CD4-positive, alpha-beta T cell treated with Interferon alpha-2 for 1 hour (primary cell): ENCODE measurements at places on chromosomes 12 and 14.

GRCh38 chr12:82690006-82690405, 3.3 kb downstream of the TMTC2 start:
- no peak for DNase-seq

DNA sequence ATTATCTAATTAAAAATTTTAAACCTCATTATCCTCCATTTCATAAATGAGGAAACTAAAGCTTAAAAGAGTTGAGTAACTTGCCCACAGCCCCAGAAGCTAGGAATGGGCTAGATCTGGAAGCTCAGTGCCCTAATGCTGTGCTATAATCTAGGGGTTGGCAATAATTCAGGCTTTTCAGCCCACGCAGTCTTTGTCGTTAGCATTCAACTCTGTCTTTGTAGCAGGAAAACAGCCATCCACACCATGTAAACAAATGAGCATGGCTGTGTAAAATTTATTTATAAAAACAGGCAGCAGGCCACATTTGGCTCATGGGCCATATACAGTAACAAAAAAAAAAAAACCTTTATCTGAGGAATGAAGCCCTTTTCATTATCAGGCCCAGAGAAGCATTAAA, 92.4 kb upstream of the OVCH1 start:
- no peak for DNase-seq

- no peak for DNase-seq
These were observed 655 bp upstream of the PLEKHG3 start for GRCh38 chr14:64703395-64704142.

DNA sequence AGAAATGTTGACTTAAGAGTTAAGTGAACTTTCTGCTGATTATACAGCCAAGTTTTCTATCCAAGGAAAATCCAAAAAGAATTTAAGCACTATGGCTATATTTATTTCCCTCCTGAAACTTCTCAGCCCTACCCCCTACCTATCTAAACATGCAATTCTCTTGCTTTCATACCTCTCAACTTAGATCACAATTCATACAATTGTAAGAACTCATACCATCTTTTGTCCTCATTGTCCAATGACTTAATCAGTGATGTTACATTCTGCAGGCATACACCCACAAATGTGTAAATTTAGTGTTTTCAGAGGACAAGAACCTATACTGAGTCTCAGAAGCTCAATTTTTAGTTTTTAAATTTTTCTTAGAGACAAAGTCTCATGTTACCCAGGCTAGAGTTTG, 62.1 kb downstream of the ZFC3H1 start:
- DNase-seq, result no peak

- no peak for DNase-seq
These were observed 18.5 kb downstream of the GLTP start for GRCh38 chr12:109861689-109862314.

DNA sequence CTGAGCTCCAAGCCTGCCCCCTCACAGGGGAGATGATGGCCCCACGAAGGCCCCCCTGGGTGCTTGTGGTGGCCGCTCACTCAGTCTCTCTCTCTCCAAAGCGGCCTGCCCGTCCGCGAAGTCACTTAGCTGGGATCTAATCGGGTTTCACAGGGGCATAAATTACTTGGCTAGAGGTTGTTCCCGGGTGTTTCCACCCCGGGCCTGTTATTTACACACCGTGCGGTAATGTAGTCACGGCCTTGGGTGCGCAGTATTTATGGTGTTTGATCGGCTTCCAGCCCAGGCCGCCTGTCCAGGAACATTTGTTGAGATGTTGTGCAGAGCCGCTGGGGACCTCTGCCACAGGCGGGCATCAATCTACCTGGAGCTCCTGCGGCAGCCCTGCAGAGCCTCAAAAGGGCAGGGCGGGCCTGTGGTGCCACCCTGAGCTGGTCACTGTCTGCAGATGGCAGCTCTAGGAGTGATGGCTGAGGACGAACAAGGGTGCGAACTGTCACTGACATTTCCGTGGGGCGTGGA, 91.2 kb downstream of the KIF26A start:
- DNase-seq, result no peak

DNA sequence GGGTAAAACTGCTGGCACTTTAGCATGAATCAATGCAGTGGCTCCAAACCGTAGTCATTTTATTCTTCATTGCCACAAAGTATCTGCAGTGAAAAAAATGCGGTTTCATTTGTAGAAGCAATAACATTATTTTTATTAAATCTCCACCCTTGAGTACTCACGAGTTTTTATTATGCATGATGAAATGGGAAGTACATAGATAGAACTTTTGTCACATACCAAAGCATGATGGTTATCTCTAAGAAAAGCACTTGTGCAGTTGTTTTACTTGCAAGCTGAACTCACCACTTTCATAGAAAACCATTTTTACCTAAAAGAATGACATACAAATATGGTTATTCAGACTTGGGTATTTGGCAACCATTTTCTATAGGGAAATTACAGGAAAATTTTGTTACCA, 90.3 kb downstream of the PELI2 start:
- no peak for DNase-seq

GRCh38 chr12:33653362-33653761, 213.7 kb upstream of the SYT10 start:
- DNase-seq, result no peak

DNA sequence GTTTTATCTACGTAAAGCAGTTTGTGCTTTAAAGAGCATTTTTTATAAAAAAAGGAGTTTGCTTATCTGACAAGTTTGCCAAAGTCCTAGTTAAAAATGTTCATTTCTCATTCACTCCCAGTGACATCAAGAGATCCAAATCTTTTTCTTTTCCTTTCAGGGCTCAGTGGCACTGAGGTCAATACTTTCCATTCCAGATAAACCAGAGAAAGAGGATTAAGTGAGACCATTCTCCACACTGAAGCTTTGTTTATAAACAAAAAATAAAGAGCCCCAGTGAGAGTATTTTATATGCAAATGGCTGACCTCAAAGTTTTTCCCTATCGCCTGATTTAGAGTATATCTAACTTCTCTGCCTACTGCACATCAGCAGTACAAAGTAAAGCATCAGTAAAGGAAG, 199.8 kb downstream of the ALG10B start:
- no peak for DNase-seq

DNA sequence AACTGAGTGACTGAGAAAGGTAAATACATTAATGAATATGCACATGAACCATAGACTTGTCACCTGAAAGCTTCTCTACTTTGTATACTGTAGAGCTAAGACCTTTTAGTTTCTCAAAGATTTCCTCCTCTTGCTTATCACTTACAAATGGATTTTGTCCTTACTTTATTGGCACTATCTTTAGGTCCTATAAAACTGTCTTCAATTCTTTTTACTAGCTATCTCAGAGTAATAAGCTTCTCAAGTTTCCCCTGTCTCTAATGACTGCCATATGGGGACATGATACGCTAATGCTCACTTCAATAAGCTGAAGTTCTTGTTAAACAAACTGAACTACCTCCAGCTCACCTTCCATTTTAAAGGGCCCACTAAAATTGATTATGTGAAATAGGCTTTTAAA, 468.2 kb upstream of the CCDC196 start:
- no peak for DNase-seq

GRCh38 chr14:50773632-50774541, 57.1 kb downstream of the NIN start:
- DNase-seq, result peak; percentile 26

- DNase-seq, result no peak
These were observed 93.3 kb downstream of the ATP23 start for GRCh38 chr12:58034712-58035111.

- no peak for DNase-seq
These were observed 224.1 kb upstream of the PLEKHG7 start for GRCh38 chr12:92478692-92479091.

GRCh38 chr12:4540170-4540569, 1.5 kb downstream of the RAD51AP1 start:
- DNase-seq, result no peak

GRCh38 chr12:62146318-62146717, 113.9 kb upstream of the USP15 start:
- DNase-seq, result no peak

DNA sequence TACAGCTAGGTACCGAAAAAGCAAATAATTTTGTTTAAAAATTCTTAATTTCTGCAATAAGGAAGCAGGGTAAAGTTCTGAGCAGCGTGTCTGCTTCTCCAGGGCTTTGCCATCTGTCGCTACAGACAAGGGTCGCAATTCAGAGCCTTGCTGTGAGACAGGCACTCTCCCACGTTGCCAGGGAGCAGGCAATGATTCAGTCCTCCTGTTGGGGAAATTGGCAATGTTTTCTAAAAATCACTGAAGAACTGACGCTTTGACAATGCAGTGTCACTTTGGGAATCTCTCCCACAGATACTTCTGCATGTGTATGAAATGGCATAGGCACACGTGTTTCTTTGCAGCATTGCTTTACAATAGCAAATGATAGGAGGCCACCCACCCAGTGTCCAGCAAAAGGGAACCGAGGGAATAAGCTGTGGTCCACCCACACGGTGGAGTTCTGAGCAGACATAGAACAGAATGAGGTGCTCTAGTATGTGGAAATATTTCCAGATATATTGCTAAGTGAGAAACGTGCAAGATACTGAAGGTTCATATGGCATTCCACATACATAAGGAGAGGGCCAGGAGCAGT, 16.0 kb upstream of the HIP1R start:
- DNase-seq, result no peak
